Stomach (tissue), 19 donors: ENCODE measurements at places on chromosomes 11 and 22. TPM values are rescaled to one million over a fixed set of nuclear protein-coding genes. Genes with fewer than 3 reads are reported as not detected.

DNA sequence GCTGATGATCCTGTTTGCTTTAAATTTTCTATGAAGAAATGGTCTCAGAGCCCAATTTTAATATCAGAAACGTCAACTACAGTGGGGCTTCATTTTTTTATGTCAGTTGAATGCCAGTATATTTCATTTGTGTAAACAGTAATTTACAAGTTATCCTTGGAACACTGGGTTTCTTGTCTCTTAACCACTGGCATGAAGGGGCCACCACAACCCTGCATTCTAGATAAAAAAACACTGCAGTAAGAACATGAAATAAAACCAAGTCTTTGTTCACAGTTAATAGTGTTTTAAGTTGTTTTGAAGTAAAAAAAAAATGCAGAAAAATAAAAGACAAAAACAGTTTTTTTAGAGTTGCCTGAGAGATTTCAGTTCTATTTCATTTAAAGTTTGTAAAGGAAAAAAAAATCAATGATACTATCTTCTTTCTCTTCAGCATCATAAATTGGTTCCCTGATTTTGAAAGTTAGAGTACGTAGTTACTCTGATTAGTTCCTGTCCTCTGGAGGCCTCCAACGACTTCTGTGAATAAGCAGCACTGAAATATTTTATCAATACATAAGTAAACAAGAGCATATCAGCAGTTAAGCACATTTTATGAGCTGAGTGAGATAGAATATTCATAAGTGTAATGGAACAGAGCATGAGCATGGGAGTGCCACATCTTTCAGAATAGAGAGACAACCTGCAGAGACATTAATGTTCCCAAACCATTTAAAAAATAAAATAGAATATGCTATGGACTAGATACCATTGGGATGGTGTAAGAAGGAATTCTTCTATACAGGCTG lies 7.8 kb upstream of the DDI1 start:
- no peak overlapping the region for H3K27ac ChIP-seq
- no peak for DNase-seq
- H3K36me3 ChIP-seq: no peaks in the 10 kb centered on the region
- no peaks in the 10 kb centered on the region for H3K4me1 ChIP-seq

GRCh38 chr11:89458716-89459115 lies 32.5 kb downstream of the NOX4 start:
- no peak overlapping the region for H3K27ac ChIP-seq
- no peaks in the 10 kb centered on the region for H3K27me3 ChIP-seq
- H3K36me3 ChIP-seq: no peaks in the 10 kb centered on the region
- H3K4me3 ChIP-seq: no peak overlapping the region
- H3K4me1 ChIP-seq: no peaks in the 10 kb centered on the region

DNA sequence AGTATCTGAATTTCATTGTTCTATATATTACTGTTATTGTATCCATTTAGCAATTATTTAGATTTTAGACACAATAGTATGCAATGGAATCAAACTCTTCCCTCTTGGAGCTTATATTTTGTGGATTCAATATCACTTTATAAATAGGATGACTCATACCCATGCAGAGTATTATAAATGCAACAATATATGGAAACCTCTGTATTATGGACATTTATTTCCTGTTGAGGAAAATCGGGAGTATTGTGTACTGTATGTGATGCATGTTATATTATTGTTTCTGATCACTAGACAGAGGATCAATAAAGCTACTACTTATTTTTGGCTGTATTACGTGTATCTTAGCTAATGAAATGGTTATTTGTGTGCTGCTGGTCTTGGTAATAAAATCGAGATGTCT lies 770 bp downstream of the METTL15 start:
- no peaks in the 10 kb centered on the region for H3K27me3 ChIP-seq
- peak overlapping the region; percentile 63 for H3K4me3 ChIP-seq
- peaks cover 49% of the 10 kb centered on the region for H3K4me1 ChIP-seq

- no peak for DNase-seq
- no peaks in the 10 kb centered on the region for H3K36me3 ChIP-seq
- no peaks in the 10 kb centered on the region for H3K27me3 ChIP-seq
- H3K4me3 ChIP-seq: no peak overlapping the region
- H3K27ac ChIP-seq: no peak overlapping the region
Measured at GRCh38 chr11:95478003-95478402, 247.0 kb upstream of the SESN3 start.

Gene VWCE
- not detected for total RNA-seq

Gene OLFML1
- 14.9 TPM for total RNA-seq

Gene NRIP3
- not detected for total RNA-seq

DNA sequence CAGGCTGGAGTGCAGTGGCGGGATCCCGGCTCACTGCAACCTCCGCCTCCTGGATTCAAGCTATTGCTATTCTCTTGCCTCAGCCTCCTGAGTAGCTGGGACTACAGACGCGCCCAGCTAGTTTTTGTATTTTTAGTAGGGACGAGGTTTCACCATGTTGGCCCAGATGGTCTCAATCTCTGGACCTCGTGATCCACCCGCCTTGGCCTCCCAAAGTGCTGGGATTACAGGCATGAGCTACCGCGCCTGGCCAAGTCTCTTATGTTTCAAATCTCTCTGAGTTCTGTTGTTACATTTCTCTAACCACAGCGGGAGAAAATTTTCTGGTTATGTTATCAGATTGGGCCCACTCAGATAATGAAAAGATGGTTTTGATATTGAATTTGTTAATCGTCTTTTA lies 10.1 kb downstream of the CEP57 start:
- peaks cover 42% of the 10 kb centered on the region for H3K36me3 ChIP-seq
- DNase-seq: no peak
- no peak overlapping the region for H3K4me3 ChIP-seq
- no peak overlapping the region for H3K27ac ChIP-seq

Gene UBQLNL
- 0.92 TPM for total RNA-seq

- H3K4me1 ChIP-seq: peaks cover 26% of the 10 kb centered on the region
- no peak overlapping the region for H3K4me3 ChIP-seq
- DNase-seq: no peak
- peaks cover 13% of the 10 kb centered on the region for H3K36me3 ChIP-seq
Measured at GRCh38 chr11:120327311-120327710, 2.2 kb downstream of the TLCD5 start.

Gene LRRC74B
- total RNA-seq: not detected

Gene TSSK2
- total RNA-seq: not detected

GRCh38 chr11:102582140-102582539 lies 43.0 kb downstream of the MMP20 start:
- H3K27ac ChIP-seq: no peak overlapping the region
- H3K36me3 ChIP-seq: no peaks in the 10 kb centered on the region
- no peak overlapping the region for H3K4me3 ChIP-seq
- H3K27me3 ChIP-seq: no peaks in the 10 kb centered on the region

- H3K27ac ChIP-seq: no peak overlapping the region
- no peaks in the 10 kb centered on the region for H3K27me3 ChIP-seq
- no peak for DNase-seq
- no peaks in the 10 kb centered on the region for H3K4me1 ChIP-seq
- no peaks in the 10 kb centered on the region for H3K36me3 ChIP-seq
Measured at GRCh38 chr11:47061429-47062178, 115.1 kb downstream of the ARFGAP2 start.

DNA sequence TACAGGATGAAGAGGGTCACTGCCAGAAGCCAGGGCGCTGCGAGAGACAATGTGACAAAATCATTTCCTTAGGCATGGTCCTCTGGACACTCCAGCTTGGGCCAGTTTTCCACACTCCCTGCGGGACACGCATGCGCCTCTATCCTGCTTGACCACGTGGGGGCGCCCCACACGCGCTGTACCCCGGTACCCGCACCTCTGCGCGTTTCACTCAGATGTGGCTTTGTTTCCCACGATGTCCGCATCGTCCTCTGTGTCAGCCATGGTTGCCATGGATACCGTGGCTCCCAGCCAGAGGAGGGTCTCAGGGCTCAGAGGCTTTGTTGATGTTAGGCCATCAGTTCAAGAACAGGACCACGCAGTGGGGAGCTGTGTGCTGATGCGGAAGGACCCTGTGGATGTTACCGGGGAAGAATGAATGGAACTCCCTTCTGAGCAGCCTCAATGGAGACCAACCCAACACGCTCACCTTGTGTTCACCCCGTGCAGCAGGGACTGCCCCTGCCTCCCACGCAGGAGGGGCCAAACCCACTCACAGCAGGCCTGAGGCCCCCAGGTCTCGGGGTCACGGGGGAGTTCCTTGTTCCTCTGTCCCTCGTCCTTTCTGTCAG lies 101.1 kb upstream of the SLC22A12 start:
- no peaks in the 10 kb centered on the region for H3K36me3 ChIP-seq
- H3K27me3 ChIP-seq: peaks cover 68% of the 10 kb centered on the region
- H3K27ac ChIP-seq: no peak overlapping the region
- no peak overlapping the region for H3K4me3 ChIP-seq
- H3K4me1 ChIP-seq: no peaks in the 10 kb centered on the region

DNA sequence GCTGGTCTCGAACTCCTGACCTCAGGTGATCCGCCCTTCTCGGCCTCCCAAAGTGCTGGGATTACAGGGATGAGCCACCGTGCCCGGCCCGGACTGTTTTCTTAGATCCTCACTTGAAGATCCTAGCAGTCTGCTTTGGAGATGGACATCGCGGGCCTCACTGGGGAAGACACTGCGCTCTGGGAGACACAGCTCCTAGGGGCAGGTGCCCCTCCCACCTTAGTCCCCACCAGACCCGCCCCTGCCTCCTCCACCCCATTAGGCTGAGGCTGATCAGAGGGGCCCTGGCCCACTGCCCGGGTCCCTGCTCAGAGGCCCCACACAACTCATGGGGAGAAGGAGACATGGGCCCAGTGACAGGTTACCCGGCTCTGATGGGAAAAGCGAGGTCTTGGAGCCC lies 11.3 kb upstream of the LTO1 start:
- no peaks in the 10 kb centered on the region for H3K36me3 ChIP-seq
- no peak for DNase-seq
- H3K4me3 ChIP-seq: no peak overlapping the region
- peaks cover 7% of the 10 kb centered on the region for H3K4me1 ChIP-seq
- peaks cover 4% of the 10 kb centered on the region for H3K27me3 ChIP-seq
- no peak overlapping the region for H3K27ac ChIP-seq

DNA sequence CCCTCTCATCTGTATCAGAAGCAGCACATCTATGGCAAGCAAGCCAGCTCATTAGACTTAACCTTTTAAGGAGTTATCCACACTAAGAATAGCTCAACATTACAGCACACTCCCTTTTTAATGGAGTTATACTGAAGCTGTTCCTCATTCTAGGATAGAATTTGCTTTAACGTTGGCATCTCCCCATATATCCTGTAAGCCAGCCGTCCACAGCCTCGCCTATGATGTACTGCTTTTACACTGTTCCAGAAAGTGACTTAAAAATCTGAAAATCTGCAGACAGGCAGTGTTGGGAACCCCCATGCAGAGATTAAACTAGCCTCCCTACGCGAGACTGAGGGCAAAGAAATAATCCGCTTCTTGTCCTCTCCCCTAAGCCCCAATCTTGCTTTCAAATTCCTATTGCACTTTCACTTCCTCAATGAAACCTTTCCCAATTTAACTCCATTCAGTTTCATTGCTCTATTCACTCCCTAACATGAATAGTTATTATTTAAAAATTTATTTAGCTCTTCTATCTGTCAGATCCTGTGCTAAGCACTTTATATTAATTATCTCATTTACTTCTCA lies 225.0 kb downstream of the BLID start:
- H3K4me1 ChIP-seq: peaks cover 23% of the 10 kb centered on the region
- no peak overlapping the region for H3K27ac ChIP-seq
- no peaks in the 10 kb centered on the region for H3K27me3 ChIP-seq
- H3K36me3 ChIP-seq: no peaks in the 10 kb centered on the region
- no peak overlapping the region for H3K4me3 ChIP-seq
- DNase-seq: peak; percentile 21
